PC-3 (cell line): ENCODE measurements at places on chromosomes 7 and 10. TPM values are rescaled to one million over a fixed set of nuclear protein-coding genes. Genes with fewer than 3 reads are reported as not detected.

DNA sequence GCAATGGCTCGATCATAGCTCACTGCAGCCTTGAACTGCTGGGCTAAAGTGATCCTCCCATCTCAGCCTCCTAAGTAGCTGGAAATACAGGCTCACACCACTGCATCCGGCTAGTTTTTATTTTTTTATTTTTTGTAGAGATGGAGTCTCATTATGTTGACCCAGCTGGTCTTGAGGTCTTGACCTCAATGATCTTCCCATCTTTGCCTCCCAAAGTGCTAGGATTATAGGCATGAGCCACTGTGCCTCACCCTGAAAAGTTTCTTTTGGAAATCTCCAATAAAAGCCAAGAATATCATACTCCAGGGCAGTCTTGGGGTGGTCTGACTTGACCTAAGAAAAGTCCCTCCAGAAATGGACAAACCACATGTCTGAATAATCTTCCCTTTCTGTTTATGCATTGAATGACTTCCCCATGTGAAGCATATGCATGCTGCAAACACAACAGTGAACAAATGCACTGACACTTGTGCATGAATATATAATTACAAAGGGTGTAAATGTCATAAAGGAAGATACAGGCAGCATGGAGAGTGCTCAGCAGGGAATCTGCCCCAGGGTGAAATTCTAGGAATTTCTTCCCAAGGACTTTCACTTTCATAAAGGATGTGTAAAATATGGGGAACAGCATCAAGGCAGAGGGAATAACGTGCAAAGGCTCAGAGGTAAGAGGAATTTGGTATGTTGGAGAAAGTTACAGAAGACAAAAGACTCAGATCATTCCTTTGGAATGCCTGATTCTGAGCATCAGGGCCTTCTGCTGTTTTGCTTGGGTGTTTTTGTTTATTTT is 142.4 kb upstream of the LYZL1 start:
- DNase-seq, result no peak

DNA sequence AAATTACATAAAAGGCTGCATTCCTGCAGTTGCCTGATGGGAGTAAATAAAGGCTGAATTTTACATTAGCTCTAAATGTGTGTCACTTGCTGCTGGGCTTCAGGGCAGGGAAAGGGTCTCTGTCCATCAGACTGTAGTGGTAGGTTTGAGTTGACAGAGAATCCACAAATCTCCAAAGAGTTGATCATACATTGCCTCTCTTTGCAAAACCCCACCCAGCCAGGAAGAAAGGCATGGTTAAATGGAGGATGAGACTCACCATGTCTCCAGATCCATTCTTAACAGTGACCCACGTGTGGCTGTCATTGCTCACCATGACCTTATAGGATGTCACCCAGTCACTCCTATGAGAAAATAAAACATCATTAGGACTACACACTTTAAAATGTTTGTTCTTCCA is 92.8 kb downstream of the CPXM2 start:
- DNase-seq, result no peak

The SLC18A3 gene
- not detected in 2 replicates for total RNA-seq

- peak; percentile 43 for DNase-seq
These were observed 9.2 kb downstream of the AKR1B1 start for GRCh38 chr7:134449680-134450079.

The UPK3B gene
- 3.0 and 10.7 TPM in 2 replicates for total RNA-seq

GRCh38 chr7:5693529-5693928 is 87.9 kb downstream of the RNF216 start:
- peak; percentile 23 for DNase-seq

The SUGCT gene
- 1.7 and 2.9 TPM in 2 replicates for total RNA-seq

DNA sequence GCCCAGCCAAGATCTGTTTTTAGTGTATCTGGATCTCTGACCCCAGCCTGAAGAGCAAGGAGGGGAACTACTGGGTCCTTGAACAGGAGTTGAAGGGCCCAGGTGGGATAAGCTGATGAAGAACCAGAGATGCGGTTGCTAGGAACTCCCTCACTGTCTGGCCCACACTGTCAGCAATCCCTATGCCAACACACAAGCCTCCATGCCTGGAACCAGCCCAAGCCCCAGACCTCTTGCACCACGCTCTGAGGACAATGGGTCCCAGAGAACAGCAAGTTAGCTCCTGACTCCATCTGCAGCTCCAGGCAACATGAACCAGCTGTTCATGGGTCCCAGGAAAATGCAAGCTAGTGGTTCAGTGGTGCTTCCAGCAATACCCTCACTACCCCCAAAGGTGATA is 2.4 kb downstream of the NAT16 start:
- DNase-seq, result no peak

DNA sequence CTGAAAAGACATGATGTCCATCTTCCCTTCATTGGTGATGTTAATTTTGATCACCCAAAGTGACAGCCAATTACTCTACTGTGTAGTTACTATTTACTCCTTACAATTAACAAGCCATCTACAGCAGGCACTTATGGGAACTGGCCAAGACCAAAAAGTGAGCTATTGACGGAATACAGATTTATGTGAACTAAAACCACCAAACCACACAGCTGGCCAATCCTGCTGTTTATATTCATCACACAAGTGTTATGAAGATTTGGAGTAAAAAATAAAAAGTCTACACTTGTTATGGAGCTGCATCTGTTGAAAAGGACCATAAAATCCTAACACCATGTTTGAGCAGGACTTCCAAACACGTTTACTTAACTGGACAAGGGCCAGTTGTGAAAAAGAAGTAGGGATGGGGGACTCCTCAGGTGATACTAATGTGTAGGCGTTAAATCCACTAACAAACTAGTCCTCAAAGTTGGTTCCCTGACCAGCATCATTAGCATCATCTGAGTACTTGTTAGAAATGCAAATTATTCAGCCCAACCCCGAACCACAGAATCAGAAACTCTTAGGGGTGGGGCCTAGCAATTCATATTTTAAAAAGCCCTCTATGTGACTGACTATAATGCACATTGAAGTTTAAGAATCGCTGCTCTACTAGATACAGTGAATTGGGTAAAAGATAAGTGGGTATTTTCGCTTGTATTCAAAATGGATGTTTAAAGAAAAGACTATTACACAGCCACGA is 11.6 kb downstream of the MCMBP start:
- no peak for DNase-seq

DNA sequence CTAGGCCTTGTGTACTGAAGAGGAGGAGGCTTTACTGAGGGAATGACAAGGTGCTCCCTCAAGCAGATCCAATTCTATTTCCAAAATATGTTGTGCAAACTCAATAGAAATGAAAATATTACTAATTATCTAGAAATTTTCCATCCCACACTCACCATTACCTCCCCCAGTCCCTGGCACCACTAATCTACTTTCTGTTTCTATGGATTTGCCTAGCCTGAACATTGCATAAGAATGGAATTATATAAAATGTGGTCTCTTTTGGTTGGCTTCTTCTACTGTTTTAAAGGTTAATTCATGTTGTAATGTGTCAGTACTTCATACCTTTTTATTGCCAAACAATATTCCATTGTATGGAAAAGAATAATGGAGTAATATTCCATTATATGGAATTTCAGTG is 18.7 kb upstream of the NUB1 start:
- no peak for DNase-seq

GRCh38 chr10:649798-650440 is 39.5 kb downstream of the DIP2C start:
- no peak for DNase-seq

GRCh38 chr7:135661311-135662122 is 797 bp upstream of the STMP1 start:
- peak; percentile 11 for DNase-seq

- DNase-seq, result peak; percentile 100
These were observed 91.9 kb upstream of the MBL2 start for GRCh38 chr10:52864201-52865106.

DNA sequence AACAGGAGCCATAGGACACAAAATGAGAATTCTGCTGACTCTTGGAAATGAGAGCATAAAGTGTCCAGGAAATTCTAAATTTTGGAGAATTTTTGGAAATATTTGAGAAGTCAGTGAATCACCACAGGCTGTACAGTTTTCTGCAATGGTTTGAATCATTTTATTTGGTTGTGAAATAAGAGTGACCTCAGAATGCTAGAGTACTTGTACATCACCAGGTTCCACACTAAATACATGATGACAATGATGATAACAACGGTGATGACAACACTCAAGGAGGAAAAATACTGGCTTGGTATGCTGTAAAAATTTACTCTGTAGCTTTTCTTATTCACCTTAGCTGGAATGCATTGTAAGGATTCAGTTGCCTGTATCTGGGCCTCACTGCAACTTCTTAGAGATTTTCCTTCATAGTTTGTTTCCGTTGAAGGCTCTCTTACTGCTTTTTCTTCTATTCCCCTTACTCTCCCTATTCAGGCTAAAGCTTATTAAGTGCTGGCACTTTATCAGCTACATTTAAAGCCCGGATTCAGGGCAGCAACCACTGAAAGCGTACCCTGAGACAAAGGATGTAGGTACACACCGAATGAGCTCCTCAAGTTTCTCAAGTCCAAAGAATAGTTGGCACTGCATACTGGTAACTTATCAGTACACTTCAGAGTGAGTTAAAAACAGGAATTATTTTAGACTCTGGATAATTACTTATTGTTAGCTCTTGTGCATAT is 30.2 kb upstream of the NME8 start:
- DNase-seq, result no peak

GRCh38 chr7:76073335-76073990 is 25.6 kb downstream of the MDH2 start:
- no peak for DNase-seq

The STEAP2 gene
- 4.7 and 7.0 TPM in 2 replicates for total RNA-seq

DNA sequence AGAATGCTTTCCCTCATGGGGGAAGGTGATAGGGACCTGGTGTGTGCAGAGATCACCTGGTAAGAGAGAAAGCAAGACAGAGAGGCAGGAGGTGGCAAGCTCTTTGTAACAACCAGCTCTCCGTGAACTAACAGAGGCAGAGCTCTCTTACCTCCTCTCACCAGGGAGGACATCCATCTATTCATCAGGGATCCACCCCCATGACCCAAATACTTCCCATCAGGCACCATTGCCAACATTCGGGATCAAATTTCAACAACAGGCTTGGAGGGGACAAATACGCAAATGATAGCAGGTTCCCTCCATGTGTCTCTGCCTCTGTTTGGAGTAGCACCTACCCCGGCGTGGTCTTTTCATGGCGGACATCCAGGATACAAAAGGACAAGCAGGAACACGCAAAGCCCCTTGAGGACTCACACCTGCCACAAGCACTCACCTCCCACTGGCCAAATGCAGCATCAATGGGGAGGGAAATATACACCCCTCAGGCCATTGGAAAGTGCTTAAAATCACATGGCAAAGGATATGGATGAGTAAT is 431.2 kb upstream of the AUTS2 start:
- no peak for DNase-seq

The KLHDC10 gene
- 13.2 and 21.6 TPM in 2 replicates for total RNA-seq

DNA sequence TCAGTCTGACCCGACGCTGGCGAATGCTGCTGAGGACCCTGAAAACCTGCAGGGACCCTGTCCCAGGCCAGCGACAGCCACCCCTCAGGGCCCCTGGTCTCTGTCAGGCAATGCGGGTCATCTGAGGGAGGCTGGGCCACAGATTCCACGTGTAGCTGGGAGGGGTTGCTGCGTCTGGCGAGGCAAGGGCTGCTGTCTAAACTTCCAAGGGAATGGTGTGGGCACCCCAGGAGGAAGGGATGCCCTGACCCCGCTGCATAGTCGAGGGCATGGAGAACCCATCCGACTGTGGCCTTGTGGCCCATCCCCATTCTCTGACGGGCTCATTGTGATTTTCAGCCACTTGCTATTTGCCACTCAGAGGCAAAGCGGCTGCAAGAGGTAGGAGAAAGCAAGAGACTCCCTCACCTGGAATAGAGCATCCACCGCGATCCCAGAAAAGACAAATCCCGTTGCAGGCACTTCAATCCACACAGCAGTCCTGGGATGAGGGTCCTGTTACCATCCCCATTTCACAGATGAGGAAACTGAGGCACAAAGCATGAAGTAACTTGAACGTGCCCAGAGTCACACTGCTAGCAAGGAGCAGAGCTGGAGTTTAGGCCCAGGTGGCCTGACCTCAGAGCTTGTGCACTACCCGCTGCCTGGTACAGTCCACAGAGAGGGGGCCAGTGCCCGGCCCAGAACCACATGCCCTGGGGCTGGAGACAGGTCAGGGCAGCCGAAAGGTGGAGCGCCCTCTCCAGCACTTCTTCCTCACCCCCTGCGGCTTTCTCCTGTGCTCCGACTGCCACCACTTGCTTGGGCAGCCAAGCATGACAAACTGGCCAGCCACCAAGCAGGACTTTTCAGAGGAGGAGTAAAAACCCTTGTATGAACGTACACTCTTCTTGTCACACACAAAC is 163.8 kb upstream of the KLF14 start:
- peak; percentile 35 for DNase-seq

The TFPI2 gene
- 53.1 and 62.6 TPM in 2 replicates for total RNA-seq

- DNase-seq, result no peak
These were observed 74.2 kb upstream of the ZPBP start for GRCh38 chr7:50166997-50167965.

DNA sequence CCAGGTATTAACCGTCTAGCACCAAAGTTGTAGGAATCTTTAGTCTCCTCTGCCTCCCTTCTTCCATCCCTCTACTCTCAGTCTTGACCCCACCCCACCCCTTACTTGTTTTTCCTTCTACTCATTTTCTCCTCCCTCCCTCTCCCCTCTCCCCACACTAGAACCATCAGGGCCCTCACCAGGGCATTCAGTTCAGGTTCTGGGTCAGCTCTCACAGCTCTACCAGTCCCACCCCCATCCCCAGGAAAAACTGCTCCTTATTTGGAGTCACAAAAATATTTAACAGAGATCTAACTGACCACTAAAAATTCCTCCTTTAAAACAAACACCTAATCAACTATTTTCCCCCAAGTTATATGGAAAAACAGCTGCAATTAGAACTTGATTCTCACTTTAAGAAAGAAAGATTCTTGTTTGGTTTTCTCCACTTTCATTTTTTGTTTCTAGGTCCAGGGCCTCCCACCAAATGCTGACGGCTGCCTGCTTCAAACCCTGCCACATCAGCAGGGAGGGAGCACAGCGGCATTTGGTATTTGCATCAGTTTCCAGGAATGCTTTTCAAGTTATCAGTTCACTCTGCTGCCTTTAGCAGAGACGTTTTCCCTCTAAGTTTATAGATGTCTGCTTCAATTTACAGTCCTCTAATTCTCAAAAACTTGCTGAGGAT is 2.8 kb upstream of the COL1A2 start:
- no peak for DNase-seq
